ENCODE measurements at places on chromosomes 5 and 9.
A peak's percentile ranks its signal among the peaks of the same experiment; 100 is the strongest.

DNA sequence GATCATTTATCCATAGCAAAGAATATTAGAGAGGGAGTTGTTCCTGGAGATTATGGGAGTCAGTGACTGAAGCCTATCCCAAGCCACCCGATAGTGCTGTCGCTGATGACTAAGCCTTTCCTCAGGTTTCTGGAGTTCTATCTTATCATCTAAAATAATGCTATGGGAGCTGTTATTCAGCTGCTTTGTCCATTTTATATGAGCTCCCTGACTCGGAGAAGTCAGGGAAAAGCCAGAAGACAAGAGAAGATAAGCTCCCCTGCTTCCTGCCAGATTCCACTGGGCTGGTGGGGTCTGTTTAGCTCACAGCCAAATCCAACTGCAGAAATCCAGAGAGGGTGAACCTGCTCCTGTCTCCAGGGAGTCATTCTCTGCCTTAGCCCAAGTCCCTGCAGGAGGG is 148.2 kb downstream of the DROSHA start:
- DNase-seq: no peak

DNA sequence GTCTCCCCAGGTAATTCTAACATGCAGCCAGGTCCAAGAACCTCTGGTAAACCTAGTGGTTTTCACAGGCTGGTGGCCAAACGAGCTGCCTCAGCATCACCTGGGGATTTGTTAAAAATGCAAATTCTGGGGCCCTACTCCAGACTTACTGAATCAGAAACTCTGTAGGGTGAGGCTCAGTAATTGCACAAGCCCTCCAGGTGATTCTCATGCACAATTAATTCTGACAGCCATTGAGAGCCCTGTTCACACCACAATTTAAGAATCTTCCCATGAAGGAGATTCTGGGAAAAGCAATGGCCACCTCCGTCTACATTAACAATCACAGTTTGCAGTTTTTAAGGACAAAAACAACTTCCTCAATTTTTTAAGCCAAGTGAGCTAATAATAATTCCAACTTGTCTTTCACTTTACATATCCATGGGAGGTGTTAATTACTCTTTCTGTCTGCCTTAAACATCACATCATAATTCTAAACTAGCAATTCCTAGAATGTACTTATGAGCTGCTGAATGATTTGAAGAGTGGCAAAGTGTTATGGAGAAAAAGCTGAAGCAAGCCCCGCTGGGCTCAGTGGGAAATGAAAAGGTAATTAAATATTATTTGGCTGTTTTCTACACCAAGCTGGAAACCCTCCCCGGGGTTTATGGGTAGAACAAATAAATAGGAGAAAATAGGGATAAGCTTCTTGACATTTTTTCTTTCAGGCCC is 70.0 kb downstream of the GLDC start:
- no peak for DNase-seq

DNA sequence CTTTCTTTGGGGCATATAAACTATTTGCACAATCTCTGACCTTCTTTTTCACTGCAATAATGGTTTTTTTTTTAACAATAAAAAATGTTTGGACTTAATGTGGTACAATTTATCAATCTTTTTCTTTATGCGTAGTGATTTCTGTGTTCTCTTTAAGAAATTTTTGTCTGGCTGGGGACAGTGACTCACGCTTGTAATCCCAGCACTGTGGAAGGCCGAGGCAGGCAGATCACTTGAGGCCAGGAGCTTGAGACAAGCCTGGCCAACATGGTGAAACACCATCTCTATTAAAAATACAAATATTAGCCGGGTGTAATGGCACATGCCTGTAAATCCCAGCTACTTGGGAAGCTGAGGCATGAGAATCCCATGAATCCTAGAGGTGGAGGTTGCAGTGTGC is 72.3 kb downstream of the STK32A start:
- no peak for DNase-seq

GRCh38 chr9:120431268-120431667 is 148.7 kb downstream of the CDK5RAP2 start:
- DNase-seq: no peak

DNA sequence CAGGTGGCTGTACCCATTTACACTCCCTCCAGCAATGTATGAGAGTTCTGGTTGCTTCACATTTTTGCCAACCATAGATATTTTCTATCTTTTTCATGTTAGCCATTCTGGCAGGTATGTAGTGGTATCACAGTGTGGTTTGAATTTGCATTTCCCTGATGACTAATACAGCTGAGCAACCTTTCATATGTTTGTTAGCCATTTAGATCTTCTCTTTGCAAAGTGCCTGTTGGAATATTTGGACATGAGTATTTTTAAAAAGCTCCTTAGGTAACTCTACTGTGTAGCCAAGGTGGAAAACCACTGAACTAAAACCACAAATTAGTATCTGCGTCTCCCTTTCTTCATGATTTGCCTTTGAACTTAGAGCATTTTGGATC is 31.9 kb downstream of the IRF1 start:
- DNase-seq: no peak

GRCh38 chr5:126527892-126528291 is 67.1 kb downstream of the ALDH7A1 start:
- no peak for DNase-seq

GRCh38 chr9:84839541-84839940 is 170.0 kb downstream of the NTRK2 start:
- DNase-seq: no peak

- no peak for DNase-seq
Observed at GRCh38 chr9:76218117-76218885, 175.9 kb downstream of the RFK start.

DNA sequence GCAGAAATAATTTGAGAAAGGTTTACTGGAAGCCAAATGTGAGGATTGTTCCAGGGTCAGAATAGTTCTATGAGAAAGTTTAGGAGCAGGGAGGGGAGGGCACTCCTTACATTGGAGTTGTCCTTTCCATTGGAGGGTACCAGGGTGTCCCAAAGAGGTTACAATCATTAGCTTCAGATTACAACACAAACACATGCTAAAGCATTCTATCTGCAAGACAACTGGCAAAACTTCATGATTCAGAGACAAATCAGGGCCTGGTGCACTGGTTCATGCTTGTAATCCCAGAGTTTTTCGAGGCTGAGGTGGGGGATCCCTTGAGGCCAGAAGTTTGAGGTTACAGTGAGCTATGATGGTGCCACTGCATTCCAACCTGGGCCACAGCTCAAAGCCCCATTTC is 51.8 kb downstream of the NSUN2 start:
- DNase-seq: no peak

DNA sequence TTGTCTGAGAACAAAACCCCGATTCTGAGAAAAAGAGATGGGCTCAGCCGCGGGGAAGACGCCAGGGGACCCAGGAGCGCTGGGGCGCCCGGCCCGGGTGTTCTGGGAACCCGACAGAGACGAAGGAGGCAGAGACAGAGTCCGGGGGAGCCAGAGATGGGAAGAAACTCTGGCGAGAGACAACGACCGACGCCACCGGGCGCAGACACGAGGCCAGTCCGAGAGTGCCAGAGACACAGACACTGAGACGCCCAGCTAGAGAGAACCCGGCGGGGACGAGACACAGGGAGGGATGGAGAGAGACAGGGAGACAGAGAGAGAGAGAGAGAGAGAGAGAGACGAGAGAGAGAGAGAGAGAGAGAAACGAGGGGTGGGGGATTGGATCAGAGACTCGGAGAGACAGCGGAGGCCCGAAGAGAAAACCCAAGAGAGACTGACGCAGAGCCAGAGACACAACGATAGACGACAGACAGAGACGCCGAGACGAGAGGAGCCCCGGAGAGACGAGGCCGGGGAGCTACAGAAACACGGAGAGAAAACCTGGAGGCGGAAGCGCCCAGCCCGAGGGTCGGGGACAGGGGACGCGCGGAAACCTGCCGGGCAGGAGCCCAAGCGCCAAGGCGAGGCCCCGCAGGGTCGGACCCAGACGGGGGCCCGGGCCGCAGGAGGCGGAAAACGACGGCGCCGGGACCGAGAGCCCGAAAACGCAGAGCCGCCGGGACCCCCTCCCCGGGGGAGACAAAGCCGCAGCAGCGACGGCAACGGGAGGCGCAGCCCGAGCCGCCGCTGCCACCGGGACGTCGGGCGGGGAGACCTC is 3.3 kb downstream of the NR5A1 start:
- DNase-seq: no peak

- DNase-seq: no peak
Observed at GRCh38 chr9:120718316-120718715, 4.0 kb upstream of the MEGF9 start.

- DNase-seq: no peak
Observed at GRCh38 chr5:4246447-4246846, 650.8 kb downstream of the IRX1 start.

- DNase-seq: peak; percentile 54
Observed at GRCh38 chr5:55241746-55242145, 8.3 kb upstream of the CCNO start.

GRCh38 chr5:151218177-151218576 is 5.7 kb downstream of the CCDC69 start:
- DNase-seq: no peak

DNA sequence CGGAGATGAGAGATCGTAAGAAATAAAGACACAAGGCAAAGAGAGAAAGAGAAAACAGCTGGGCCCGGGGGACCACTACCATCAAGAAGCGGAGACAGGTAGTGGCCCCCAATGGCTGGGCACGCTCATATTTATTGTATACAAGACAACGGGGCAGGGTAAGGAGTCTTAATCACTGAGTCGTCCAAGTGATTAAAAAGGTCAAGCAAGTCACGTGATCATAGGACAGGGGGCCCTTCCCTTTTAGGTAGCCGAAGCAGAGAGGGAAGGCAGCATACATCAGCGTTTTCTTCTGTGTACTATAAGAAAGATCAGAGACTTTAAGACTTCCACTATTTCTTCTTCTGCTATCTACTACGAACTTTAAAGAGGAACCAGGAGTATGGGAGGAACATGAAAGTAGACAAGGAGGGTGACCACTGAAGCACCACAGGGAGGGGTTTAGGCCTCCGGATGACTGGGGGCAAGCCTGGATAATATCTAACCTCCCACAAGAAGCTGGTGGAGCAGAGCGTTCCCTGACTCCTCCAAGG is 24.6 kb upstream of the QSOX2 start:
- DNase-seq: no peak

DNA sequence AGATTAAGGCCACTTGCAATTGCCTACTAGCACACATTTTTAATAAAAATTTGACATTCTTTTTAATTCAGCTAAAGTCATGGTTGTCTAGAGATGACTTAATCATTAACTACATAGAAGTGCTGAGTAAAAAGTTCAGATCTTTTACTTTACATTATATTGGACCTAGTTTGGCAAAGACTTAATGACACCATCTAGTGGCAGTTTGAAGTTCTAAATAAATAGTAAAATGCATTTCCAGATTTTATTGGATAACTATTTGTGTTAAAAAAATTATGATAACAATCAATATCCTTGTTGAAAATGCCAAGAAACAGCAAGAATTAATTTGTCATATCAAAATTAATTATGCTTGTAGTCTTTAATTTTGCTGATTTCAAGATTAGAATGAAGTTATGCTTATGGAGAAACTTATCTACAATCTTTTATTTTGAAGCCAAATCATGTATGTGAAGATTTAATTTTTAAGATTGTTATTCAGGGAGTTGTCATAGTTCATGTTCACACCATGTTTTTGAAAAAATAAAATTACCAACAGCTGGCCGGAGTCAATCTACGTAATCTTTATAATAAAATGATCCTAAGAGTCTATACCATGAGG is 69.6 kb upstream of the PJA2 start:
- DNase-seq: no peak

- no peak for DNase-seq
Observed at GRCh38 chr9:105187781-105188180, 56.7 kb upstream of the SLC44A1 start.

DNA sequence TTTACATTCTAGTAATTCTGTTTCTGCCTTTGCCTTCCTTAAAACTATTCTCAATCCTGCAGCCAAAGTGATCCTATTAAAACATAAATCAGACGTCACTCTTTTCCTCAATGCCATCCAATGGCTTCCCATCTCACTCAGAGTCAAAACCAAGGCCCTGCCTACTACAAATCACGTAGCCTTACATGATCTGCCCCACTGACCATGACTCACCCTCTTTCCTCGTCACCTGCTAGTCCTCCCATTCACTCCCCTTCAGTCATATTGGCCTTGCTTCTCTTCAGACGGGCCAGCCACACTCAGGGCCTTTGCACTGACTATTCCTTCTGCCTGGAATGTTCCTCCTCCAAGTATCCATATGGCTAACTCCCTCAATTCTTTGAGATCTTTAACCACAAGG is 39.0 kb upstream of the DMXL1 start:
- DNase-seq: no peak

DNA sequence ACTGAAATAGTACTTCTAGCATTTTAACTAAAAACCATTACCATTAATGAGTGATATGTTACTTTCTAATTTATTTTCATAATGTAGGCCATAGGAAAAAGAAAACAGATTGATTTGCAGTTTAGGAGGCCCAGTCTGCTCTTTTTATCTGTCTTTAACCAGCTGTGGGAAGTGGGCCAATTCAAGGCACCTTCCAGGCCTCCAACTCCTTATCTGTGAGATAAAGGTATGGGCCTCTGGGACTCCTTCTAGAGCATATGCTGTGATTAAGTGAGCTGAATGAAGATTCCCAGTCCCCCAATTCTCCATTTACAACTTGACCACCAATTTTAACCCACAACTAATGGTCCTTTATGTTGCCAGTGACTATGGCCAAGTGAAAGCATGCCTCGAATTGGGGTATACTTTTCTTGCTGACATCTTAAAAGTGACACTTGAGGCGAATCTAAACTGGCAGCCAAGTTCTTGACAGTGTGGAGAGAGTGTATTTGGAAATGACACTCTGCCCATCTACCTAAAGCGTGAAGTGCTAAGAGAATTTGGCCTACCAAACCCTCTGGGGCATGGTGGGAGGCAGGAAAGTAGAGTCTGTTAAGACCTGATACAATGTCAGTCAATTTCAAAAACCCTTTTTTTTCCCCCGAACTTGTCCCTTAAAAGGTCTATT is 88.3 kb downstream of the PIK3R1 start:
- no peak for DNase-seq

DNA sequence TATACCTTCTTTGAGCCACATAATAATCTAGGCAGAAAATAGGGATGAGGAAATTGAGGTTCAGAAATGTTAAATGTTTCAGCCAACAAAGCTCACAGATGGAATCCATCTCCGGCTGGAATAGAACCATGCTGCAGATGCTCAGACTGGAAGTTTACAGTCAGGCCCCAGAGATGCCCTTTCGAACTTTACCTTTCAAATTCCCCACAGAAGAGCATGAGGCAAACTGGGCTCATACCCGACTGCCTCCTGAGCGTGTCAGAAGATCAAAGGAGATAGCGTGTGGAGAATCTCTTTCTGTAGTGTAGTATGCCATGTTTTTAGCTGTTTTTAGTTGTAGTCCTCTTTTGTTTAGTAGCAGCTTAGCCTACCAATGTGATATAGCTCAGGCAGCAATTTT is 72.0 kb upstream of the DAP start:
- no peak for DNase-seq

Data from NCI-H1092 treated with DMSO at 0.1 percent for 48 hours (cell line).